Sigmoid colon (tissue), 7 donors: ENCODE measurements at places on chromosomes 11 and 22. TPM values are rescaled to one million over a fixed set of nuclear protein-coding genes. Genes with fewer than 3 reads are reported as not detected.

UCP2 gene
- total RNA-seq, result 38.8 TPM

DCHS1 gene
- total RNA-seq, result 23.9 TPM

FGF4 gene
- total RNA-seq, result not detected

IGLL1 gene
- not detected for total RNA-seq

GRM5 gene
- total RNA-seq, result under 0.01 TPM

KCNJ1 gene
- total RNA-seq, result not detected

DNA sequence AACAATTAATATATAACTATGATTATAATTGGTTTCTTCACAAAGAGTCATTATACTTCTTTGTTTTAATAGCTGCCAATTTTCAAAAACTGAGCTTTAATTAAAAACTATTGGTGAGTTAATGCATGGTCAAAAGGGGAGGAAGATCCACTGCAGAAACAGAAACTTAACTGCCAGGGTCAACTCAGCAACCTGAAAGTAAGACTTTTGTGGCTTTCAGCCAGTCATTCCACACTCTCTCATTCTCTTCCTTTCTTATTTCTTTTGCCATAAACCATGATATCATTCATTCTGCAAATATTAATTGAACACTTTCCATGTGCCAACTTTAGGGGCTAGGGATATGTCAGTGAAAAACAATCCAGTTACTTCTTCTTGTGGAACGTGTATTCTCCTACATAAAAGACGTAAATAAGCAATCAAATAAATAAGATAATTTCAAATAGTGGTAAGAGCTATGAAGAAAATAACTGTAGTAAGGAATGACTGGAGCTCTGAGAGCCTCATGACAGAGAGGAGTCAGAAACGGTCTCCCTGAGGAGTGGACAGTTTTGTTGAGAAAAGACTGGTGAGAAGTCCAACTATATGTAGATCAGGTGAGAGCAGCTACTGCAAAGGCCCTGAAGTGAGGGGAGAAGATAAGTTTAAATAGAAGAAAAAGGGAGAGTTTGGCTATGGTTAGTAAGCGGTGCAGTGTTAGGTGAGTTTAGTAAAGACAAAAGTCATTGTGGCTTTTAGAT lies 130.5 kb downstream of the GRIA4 start:
- no peak for DNase-seq

- peak; percentile 81 for DNase-seq
These were observed 21.7 kb downstream of the MIAT start for GRCh38 chr22:26679003-26679629.

DNA sequence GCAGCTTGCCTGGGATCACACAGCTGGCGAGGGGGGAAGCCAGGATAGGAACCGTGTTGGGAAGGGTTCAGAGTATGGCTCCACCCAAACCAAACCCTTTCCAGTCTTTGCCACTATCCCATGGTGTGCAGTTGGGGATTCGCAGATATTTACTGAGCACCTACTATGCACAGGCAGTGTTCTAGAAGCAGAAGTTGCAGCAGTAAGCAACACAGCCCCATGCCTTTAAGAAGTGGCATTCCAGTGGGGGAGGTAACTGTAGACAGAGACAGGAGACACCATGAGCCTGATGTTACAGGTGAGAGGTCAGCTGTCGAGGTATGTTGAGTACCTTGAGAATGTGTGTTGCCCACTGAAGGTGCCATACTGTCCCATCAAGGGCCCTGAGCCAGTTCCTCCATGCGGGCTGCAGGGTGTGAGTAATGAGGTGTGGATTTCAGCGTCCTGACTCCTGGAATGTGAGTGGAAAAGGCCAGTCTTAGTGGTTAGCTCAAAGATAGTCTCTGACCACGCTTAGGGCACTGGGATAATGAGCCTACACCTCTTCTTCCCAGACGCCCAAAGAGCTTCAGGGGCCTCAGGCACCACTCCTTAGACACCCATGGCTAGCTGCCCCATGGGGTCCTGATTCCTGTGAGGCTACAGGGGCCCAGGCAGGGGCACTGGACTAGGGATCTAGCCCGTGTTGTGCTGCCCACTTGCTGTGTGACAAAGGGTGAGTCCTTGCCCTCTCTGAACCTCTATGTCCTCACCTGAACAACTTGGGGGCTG lies 71.8 kb upstream of the TP53I11 start:
- no peak for DNase-seq

DNA sequence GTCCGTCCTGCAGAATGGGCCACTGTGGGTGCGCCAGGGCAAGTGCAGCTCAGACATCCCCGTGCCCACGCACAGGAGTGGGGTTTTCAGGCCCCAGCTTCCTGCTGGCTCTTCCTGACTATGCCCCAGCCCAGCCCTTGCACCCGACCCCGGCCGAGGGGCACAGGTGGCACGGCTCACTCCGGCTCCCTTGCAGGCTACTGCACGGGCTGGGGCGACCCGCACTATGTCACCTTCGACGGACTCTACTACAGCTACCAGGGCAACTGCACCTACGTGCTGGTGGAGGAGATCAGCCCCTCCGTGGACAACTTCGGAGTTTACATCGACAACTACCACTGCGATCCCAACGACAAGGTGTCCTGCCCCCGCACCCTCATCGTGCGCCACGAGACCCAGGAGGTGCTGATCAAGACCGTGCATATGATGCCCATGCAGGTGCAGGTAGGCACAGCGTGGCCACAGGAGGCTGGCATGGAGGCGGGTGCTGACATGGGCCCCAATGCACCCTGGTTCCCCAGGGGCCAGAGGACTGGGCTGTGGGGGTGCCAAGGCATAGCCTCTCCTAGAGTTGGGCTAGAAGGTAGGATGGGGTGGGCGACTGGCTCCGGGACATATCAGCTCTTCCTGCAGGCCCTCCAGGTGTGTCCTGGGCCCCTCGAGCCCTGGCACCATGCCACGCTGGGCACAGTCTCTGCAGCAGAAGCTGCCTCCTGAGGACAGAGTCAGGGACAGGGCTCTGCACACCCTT lies 27.7 kb downstream of the MUC2 start:
- DNase-seq, result no peak

DNA sequence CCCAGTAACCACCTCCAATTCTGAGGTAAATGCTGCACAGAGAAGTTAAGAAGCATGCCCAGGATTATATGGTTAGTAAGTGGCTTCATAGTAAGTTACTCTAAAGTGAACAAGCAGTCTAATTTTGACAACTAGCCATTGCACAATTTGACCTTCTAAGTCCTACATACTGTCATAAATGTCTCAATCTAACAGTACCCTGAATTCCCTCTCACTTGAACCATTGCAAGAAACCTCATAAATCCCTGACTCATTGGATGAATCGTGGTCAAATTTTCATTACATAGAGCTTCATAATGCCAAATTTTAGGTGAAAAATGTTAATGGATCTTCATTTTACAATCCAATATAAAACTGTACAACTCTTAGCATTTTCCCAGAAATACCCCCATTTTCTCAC lies 217.3 kb upstream of the GRIA4 start:
- no peak for DNase-seq

- DNase-seq, result no peak
These were observed 723 bp upstream of the C22orf31 start for GRCh38 chr22:29062286-29062821.

GRCh38 chr11:126426106-126426505 lies 70.6 kb downstream of the ST3GAL4 start:
- no peak for DNase-seq

GRCh38 chr11:76491644-76492043 lies 46.8 kb downstream of the EMSY start:
- DNase-seq, result no peak

- DNase-seq, result peak; percentile 57
These were observed 37.1 kb upstream of the CARS1 start for GRCh38 chr11:3094223-3094824.

GRCh38 chr11:67544616-67545242 lies 21.5 kb upstream of the CABP2 start:
- no peak for DNase-seq

- DNase-seq, result peak; percentile 73
These were observed 340.8 kb downstream of the MN1 start for GRCh38 chr22:27460591-27461347.

DNA sequence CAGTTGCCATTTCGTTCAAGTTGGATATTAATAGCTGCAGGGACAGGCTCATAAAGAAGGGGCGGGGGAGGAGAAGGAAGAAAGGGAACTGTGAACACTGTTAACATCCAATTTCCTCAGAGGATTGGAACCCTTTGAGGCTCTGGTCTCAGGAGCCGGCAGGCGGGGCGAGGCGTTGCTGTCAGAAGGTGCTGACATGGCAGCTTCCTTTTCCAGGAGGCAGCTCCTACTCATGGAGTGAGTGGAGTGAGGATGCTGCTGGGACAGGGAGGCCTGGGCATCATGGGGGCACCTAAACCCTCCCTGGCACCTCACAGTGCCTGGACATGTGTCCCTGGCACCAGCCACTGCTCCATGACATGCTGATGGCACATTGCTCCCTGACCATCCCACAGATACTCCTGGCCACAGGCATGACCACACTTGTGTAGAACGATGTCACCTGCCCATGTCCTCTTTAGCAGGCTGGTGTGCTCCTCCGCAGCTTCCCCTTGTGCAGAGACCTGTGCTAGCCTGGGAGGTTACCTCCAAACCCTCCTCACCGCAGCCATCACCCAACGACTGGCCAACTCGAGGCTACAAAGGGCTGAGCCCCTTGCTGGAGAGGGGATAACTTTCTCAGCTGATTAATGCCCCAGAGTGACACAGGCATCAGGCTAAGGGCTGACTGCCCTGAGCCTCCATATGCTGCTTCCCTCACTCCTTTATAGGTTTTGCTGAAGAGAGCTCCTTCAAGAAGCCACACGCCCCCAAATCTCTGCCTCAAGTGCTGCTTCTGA lies 79.6 kb upstream of the NECTIN1 start:
- no peak for DNase-seq

- no peak for DNase-seq
These were observed 19.9 kb downstream of the SYN3 start for GRCh38 chr22:33038131-33038772.
